RWPE2 (cell line): ENCODE measurements at places on chromosomes 13 and 19.

GRCh38 chr19:47494211-47494547, 10.2 kb upstream of the KPTN start:
- DNase-seq = no peak

DNA sequence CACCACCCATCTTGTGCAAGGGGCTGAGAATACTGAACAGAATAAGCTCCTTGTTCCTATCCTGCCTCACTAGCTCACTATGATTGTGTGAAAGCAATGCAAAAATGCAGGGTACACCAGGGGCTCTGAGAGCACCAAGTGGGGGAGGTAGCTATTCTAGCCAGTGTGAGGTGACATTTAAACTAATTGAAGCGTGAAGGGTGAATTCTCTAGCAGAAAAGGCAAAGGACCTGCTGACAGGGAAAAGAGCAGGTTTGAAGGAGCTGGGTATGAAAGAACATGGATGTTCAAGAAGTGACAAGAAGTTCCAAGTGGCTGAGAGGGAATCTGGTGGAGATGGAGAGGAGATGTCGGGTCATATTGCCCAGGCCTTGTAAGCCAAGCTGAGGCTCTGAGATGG, 64.2 kb downstream of the SIAH3 start:
- DNase-seq = no peak

DNA sequence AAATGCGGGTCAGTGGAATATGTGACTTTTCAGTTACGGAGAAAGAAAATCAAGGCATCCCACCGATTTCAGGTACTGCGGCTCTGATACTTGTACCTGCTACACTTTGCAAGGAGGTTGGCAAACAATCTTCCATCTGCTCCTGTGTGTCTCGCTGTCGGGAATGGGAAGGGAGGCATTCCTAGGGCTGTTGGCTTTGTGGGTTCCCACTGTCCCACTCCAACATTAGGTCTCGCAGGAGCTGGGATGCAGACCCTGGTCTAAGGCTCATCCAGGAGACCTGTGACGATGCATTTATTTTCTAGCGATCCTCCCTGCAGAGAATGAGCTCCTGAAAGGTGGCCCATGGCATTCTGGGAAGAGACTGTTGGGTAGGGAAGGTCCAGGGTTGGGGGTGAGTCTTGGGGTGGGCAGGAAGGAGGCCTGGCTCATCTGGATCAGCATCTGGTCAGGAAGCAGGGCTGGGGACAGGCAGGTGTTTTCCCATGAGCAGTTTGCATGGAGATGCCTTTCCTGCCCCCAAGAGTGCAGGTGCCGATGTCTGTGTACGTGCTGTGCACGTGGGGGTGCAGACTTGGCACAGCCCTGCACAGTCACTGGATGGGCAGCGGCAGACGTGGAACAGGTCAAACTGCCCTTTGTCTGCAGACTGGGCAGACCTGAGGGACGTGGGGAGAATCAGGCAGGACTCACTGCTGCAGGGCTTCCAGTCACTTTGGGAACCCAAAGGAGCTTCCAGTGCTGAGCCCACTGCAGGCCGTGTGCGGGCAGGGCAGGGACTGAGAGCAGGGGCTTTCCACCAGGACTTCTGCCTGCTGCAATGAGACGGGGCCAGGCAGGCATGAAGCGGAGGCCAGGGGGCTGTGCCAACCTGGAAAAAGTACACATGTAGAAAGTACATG, 152.4 kb downstream of the TEX29 start:
- DNase-seq = no peak

DNA sequence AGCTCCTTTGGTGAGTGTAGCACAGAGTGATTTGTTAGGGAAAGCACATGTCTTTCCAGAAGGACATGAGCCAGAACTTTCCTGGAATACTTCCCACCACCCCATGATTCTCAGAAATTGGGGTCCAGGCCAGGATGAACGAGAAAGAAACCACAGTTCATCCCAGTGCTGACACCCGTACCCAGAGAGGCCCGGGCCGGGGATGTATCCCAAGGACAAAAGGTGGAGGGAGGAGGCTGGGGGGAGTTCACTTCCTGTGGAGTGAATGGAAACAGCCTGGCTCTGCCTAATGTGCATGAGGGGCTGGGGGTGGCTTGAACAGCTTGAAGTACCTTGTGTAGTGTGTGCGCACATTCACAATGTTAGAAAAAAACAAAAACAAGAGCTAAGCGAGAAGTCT, 47.5 kb downstream of the CDADC1 start:
- DNase-seq = no peak
